ENCODE measurements at places on chromosomes 12 and 14.
A peak's percentile ranks its signal among the peaks of the same experiment; 100 is the strongest.

- no peak for DNase-seq
These were observed 155.7 kb downstream of the SEC23A start for GRCh38 chr14:38947343-38947742.

DNA sequence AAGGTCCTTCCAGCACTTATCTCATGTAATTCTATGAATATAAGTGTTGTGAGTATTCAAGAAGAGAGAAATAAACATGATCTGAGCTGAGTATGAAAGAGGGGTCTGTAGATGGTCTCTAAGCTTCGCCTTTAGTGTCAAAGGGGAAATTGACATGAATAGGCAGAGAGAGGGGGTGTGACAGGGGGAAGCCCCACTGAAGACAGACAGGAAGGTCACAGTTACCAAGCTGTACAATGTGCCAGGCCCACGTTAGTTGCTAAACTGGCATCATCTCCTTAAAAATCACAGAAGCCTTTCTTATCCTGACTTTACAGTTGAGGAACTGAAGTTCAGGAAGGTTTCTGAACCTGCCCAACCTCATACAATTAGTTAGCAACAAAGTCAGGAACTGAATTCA, 7.6 kb downstream of the ARHGEF40 start:
- no peak for DNase-seq

DNA sequence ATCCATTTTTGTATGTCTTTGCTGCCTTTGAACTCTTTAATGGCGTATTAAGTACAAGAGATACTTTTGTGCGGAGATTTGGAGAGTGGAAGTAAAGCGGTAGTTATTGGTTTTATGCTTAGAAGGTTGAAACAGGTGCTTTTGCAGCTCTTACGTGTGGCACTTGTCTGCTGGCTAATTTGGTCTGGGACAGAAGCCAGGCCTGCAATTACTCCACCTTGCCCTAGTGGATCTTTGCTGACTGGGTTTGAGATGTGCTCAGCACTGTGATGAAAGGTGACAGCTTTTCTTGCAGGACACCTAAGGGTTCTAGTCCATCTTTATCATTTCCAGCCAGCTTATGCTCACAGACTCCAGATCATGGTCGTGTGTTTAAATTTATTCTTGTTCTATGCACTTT, 252.5 kb downstream of the RPL10L start:
- DNase-seq, result no peak

DNA sequence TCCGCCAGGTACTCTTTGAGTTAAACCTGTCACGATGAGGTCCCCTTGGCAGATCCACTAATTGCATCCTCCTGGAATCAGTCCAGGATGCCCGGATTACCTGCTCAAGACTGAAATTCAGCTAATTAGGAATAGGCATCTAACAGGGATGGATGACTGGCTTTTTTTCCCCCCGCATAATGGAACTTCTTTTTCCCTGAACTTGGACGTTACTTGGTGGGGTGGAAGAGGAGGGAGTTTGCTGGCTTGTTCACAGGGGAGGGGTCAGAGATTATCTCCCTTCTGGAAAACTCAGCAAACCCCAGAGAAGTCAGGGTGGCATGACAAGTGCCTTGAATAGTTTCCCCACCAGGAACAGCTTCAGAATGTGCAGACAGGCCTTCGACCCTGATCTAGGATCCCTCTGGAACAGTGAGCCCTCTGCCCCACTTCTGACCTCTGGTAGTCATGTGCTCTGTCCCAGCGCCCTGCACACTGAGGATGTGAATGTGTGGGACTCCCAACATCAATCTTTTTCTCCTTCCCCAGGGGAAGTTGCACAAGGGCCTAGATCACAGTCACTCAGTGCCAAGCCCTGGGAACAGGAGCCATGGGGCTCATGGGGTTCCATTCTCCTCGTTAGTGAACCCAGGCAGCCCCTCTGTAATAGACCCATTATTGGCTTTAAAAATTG, 142.5 kb downstream of the SMOC1 start:
- DNase-seq, result no peak

DNA sequence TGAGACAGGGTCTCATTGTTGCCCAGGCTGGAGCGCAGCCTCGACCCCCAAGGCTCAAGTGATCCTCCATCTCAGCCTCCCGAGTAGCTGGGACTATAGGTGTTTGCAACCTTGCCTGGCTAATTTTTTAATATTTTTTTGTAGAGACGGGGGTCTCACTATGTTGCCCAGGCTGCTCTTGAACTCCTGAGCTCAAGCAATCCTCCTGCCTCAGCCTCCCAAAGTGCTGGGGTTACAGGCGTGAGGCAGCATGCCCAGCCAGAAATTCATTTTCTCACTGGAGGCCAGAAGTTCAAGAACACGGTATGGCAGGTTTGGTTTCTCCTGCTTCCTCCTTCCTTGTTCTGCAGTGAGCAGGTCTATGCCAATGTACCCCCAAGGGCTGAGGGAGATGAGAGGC, 3.7 kb downstream of the RNASE1 start:
- no peak for DNase-seq

DNA sequence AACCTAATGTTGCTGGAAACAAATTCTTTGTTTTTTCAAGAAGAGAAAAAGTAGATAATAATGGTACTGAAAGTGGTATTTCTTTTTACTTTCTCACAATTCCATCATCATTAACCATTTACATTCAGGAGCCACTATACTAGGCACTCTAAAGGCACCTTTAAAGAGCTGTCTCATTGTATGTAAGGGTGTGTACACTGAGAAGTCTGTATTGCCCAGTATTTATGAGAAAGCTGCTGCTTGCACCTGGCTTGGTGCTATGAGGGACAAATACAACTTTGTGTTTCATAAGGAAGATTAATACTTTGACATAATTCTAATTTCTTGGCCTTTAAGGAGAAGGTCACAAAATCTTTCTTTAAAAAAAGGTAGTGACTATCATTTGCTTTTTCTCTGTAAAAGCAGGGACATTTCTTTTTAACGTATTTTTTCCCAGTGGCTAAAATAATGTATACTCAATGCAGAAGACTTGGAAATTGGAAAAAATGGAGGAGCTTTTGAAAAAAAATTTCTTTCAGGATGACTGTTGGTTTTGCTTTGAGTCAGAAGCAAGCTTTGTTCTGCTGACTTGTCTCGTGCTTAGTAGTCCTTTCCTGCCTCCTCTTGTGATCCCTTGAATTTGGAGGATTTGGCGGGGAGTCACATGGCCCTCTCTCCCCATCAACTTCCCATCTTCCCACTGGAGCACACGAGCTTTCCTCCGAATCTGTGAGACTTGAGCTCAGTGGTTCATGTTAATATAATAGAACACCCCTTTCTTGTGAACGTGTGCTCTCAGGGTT, 50.1 kb downstream of the RASSF3 start:
- no peak for DNase-seq

DNA sequence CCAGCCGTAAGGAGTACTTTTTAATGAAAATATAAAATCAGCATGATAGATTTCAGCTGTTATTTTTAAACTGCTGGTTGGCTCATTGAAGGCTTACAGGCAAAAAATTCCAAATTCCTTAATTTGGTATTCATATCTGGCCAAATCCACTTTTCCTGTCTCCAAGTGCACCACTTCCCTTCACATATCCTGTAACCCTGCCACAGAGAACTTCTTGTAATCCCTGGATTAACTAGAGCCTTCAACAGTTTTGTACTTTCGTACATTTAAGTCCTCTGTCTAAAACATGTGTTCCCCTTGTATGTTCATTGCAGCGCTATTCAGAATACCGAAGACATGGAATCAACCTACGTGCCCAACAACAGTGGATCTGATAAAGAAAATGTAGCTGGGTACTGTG, 9.6 kb downstream of the PUS7L start:
- no peak for DNase-seq

DNA sequence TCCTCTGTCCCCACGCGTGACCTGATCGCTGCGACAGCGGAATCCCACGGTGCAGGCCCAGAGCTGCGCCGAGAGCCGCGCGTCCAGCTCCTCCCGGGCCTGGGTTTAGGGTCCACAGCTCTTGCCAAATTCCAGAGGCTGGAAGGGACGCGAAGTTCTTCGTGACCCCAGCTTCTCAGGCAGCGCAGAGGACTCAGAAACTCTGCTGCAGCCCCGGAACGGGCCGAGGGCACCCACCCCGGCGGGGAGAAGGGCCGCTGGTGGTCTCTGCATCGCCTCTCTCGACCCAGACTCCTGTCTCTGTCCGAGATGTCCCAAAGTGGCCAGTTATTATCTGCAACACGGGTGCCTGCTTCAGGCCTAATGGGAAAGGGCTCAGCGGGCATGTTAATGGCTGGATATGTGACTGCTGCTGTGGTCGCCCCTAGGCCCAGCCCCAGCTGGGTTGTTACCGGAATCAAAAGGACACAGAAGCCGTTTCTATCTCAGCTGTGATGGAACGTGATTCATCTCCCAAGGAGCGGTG, 236.4 kb downstream of the VRK1 start:
- no peak for DNase-seq

DNA sequence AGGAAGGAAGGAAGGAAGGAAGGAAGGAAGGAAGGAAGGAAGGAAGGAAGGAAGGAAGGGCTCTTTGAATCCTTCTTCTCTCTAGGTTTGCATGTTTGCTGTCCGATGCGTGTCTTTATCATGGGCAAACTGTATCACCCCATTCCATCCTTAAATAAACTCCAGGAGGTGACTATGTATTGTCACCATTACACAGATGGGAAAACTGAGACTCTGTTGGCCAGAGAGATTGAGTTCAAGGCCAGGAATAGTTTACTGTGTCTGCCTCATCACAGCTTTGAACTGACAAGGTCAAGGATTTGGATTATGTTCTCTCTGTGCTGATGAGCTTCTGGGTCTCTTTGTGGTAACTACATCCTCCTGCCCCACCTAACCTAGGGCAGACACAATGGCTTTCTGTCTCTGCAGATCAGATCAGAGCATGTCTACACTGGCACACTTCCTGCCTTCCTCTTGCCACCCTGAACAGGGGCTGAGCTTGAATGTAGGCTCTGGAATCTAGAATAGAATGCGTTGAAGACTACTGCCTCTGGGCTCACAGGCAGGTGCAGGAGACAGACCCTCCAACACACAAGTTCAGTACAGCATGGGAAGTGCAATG, 78.9 kb upstream of the MAP1LC3B2 start:
- DNase-seq, result no peak

DNA sequence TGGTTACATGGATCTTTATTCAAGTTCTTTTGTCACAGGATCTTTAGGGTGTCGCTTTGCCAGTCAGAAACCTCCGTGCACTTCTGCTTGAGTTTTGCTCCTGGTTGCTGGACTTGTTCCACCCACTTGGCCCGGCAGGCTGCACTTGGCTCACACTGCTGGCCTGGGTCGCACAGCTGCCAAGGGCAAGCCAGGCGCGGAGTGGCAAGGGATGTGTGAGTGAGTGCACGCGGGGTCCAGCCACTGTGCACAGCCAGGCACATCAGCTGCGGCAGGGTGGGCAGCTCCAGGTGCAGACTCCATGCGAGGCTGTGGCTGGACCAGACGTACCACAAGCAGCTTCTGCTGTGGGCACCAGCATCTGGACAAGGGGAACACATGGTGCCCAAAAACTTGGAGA, 76.6 kb downstream of the DERA start:
- DNase-seq, result no peak

DNA sequence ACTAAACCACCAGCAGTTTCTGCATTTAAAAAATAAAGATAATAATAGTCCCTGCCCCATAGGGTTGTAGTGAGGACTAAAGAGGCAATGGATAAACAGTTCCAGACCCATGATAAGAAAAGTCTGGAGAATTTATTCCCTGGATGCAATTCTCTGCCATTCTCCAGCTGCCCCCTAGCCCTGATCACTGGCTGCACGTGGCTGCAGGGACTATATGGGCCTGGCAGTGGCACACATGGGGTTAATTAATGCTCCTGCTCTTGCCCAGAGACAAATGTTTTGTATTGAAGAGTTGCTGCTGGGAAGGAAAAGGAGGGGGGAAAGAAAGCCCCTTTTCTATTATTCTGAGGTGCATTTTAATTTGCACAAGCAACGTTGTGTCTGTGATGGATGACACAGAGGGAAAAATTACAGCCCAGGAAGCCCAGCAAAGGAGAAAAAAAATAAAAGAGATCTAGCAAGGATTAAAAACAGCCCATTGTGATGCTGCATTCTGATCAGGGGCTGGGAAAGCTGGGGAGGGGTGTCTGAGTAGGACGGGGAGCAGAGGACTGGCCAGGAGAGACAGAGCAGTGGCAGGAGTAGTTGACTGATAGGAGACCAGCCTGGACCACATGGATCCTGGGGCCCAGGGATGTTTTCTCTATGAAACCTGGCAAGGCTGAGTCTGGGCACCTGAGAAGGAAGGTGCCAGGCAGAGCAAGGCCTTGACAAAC, 149.3 kb downstream of the ESRRB start:
- no peak for DNase-seq

DNA sequence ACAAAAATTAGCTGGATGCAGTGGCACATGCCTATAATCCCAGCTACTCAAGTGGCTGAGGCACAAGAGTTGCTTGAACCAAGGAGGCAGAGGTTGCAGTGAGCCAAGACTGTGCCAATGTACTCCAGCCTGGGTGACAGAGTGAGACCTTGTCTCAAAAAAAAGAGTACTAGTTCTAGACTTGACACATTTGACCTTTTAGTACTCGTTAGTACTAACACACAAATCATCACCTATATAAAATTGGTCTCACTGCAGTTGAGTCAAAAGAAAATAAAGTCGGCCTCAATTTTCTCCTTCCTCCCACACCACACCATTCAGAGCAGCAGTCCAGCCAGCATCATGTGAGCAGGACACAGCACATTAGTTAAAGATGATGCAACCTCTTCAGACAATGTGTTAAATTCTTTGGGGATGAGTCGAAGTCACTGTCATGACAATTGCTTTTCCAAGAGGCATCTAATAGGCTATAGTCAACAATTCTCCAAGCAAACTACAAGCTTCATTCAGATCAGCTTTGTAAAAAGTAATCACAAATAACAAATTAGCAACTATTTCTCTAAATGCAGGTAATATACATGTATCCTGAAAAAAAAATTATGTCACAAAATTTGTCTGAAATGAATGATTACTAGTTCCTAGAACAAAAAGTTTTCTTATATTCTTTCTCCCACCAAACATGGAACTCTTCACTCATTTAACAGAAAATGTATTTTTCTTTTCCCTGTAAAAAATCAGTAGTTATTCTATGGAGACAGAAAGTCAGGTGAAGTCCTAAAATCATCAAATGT, 55.6 kb downstream of the CLIP1 start:
- DNase-seq, result peak; percentile 78

DNA sequence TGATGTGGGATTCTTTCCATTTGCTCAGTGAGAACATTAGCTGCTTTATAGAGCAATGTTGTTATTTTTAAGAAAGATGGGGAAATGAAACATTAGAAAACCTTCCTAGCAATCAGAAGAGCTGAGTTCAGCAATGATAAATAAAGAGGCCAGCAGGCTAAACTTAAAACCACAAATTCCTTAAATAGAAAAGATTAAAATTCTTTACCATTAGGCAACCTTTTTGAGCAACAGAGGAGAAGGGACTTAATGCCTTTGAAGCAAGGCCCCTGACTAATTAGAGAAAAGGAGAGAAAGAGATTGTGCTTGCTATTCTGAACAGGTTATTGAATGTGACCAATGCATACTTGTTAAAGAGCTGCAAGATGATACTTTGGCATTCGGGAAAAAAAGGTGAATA, 160.8 kb upstream of the LMO3 start:
- DNase-seq, result no peak
